Activated CD4-positive, alpha-beta T cell treated with anti-CD3 and anti-CD28 coated beads, Interleukin-2, amount 50 U/mL, for 24 hours (primary cell): ENCODE measurements at places on chromosomes 4 and X.

GRCh38 chr4:75412746-75413145 lies 101.5 kb downstream of the RCHY1 start:
- no peak for DNase-seq

GRCh38 chr4:85603437-85604336 lies 128.7 kb downstream of the ARHGAP24 start:
- DNase-seq, result no peak

- DNase-seq, result no peak
These were observed 49.6 kb upstream of the RPA4 start for GRCh38 chrX:96834137-96834536.

GRCh38 chr4:111961809-111962208 lies 183.4 kb upstream of the FAM241A start:
- DNase-seq, result no peak

GRCh38 chr4:185869427-185869826 lies 57.4 kb upstream of the SORBS2 start:
- no peak for DNase-seq

DNA sequence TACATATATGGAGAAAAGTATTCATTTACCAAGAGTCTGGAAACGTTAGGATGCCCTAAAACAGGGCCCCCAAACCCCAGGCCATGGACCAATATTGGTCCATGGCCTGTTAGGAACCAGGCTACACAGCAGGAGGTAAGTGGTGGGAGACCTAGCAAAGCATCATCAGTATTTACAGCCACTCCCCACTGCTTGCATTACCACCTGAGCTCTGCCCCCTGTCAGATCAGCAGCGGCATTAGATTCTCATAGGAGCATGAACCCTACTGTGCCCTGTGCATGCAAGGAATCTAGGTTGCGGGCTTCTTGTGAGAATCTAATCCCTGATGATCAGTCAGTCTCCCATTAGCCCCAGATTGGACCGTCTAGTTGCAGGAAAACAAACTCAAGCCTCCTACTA lies 62.3 kb downstream of the USP38 start:
- DNase-seq, result no peak

DNA sequence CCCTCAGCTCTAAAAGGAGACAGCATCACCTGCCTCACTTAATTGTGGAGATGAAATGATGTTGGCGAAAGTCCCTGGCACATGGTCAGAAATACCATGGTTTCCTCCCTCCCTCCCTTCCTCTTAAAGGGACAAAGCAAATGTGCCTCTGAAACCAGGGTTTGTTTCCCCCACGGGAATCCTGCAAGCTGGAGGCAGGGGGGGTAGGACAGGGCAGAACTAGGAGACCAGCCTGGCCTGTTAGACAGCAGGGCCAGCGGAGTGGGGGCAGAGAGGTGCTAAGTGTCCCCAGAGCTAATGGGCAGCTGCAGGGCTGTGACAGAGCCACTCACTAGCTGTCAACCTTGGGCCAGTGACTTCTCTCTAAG lies 5.7 kb downstream of the RTL5 start:
- DNase-seq, result no peak

GRCh38 chrX:132728296-132728695 lies 230.1 kb downstream of the HS6ST2 start:
- no peak for DNase-seq

- DNase-seq, result no peak
These were observed 74.4 kb downstream of the SORCS2 start for GRCh38 chr4:7266525-7267292.

DNA sequence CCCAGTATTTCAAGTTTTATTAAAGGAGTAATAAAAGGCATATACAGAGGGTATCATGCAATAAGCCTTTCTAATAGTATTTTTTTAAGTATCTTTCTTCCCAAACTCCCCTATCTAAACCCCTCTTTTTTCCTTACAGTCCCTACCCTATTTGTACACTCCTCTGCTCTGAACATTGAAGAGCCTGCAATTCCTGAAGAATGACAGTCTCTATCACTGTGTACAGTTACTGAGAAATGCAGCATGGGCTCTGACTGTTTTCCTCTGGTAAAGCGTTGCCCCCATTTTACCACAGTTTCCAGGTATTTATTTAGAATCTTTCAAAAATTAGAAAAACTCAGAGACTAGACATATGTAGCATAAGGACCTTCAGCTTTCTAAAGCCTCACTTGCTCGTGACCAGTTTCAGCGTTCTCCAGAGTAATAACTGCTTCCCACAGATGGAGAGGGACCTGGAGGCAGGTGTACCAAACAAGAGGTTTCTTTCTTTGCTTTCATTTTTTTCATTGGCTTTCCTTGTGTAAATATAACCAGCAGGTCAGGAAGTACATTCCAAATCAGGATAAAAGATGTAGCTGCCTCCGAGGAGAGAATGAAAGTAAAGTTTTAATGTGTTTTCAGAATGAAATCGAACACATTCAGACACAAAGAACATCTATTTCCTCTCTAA lies 230.8 kb downstream of the CFAP299 start:
- no peak for DNase-seq

DNA sequence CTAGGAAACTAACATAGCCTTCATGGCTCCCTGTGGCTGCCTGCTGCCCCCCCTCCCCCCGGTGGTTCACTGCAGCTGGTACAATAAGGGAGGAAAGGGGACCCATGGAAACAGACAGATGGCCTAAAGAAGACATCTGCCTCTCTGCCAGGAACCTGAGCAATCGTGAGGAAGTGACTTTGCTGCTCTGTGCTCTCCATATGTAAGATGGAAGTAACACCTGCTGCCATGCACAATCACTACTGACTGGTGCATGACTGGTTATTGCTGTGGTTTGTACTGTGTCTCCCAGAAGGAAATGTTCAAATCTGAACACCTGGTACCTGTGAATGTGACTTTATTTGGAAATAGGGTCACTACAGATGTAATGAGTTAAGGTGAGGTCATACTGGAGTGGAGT lies 43.6 kb downstream of the CD99L2 start:
- DNase-seq, result no peak

DNA sequence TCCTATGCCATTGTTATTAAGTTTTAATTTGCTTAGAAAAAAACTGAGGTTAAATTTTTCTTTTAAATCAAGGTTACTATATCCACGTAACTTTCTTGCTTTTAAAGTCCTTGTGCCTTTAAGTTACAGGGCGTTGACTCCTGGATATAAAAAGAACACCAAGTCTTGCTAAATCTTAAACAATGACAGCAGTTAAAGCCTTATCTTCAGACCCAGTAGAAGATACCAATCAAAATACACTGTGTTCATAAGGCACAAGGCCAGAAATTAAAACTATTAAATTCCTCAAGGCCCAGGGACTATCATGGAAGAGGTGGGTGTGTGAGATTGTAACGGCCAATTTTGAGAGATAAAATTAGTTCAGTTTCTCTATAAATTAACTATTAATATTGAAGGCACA lies 60.4 kb downstream of the PAGE2 start:
- no peak for DNase-seq

DNA sequence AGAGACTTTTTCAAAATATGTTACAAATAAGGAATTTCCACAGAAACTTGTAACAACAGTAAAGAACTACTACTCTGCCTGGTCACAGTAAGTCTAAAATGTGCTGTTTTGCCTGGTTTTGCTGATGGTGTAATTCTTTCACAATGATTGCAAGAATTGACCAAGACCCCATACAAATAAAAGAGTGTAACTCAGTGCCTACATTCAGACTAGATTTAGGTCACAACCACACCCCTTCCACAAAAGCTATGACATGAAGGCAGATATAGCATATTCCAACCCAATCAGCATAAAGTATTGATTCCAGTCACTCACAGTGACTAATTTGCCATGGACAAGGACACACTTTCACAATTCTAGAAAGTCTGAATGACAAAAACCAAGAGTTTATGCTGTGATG lies 53.7 kb upstream of the TMPRSS11F start:
- DNase-seq, result no peak

DNA sequence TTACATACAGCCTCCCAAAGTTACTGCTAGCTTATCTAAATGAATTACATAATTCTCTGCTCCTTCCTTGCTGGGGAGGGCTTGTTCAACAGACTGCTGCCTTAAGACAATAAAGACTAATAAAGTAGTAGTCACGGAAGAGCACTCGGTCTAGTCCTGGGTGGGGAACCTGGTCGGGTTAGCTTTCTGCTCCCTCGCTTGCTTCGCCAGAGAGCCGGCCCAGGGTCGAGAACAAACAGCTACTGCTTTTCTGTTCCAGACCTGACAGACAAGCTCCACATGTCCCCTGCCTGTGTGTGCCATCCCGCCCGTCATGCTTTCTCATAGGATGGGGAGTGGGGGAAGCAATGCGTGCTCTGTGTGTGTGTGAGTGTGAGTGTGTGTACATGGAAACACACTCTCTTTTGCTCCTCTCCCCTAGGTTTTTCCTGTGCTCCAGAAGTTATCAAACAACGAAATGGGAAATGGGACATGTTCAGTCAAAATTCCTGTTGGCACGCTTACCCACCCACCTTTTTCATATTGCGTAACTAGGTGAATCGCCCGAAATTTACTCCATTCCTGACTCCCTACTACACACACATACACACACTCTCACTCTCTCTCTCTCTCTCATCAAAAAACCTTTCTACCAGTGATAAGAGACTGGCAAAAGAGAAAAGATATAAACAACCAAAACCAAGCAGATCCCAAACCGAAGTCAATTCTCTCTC lies 1.3 kb downstream of the NPY1R start:
- no peak for DNase-seq

- DNase-seq, result no peak
These were observed 2.1 kb downstream of the PDS5A start for GRCh38 chr4:39975488-39976089.

- no peak for DNase-seq
These were observed 2.0 kb downstream of the TNMD start for GRCh38 chrX:100586747-100587146.

DNA sequence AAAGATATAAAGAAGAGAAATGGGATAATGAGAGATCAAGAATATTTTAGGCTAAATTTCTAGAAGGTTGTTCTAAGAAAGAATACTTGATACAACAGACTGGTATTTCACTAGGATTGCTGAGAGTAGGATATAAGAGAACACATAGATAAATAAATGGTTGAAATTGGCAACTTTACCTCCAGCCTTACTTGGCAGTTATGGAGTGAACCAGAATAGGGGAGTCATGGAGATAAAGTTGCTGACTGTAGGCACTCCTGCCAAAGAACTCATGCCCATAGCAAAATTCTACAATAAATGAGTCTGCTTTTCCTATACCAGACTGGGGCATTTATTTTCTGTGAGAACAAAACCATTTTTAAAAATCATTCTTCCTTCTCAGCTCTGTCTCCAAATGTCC lies 26.4 kb upstream of the MMRN1 start:
- DNase-seq, result no peak

GRCh38 chrX:112753116-112753515 lies 73.4 kb upstream of the LHFPL1 start:
- DNase-seq, result no peak

DNA sequence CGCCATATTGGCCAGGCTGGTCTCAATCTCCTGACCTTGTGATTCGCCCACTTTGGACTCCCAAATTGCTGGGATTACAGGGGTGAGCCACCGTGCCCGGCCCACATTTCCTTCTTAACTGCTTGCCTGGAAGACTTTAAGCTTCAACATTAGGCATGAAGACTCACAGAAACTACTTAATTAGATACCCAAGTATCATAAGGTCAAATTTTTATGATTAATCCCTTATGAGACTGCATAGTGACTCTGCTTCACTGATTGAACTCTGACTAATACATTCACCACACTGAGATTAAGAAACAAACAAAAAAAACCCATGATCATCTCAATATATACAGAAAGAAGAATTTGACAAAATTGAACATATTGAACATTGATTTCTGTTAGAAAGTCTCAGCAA lies 87.4 kb upstream of the KCTD8 start:
- DNase-seq, result no peak

DNA sequence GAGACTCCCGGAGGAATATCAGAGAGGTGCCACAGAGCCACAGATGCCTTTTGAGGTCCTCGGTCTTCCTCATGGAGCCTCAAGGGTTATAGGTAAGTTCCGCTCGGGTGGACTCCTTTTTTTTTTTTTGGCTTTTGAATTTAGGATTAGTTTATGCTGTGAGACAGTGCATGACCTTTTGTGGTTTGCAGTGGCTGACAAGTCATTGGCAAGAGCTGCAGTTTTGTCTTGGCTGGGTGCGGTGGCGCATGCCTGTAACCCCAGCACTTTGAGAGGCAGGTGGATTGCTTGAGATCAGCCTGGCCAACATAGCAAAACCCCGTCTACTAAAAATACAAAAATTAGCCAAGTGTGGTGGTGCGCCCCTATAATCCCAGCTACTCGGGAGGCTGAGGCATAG lies 4.5 kb upstream of the GRSF1 start:
- no peak for DNase-seq

GRCh38 chr4:8192748-8193738 lies 6.0 kb upstream of the SH3TC1 start:
- no peak for DNase-seq

DNA sequence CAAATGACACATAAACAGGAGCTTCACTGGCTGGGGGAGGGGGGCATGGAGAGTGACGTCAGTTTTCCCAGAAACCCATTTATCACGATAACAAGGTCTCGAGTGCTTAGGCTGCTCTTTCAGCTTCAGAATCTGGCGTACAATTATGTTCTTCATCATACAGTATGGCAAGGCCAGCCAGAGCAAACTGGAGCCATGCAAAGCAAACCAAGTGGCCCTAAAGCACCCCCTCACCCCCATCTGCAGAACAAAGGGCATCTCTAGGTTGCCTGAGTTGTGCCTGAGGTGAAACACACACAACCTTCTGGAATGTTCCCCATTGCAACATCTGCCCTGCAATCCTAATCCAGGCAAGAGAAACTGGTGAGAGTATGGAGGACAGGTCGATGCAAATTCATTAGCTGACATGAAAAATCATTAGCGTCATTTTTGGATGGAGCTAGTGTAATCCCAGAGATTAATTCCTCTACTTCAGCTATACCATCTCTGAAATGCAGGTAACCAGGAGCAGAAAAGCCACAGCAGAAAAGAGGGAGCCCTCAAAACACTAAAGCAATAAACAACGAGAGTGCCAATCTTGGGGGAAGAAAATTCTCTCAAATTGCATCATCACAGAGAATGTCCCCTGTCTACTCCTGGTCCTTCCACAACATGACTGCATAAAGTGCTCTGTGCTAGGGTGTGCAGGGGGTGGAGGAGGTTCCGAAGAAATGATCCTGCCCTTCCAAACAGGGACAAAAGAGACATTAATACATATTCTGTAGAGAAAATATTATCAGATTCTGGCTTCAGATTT lies 1.8 kb downstream of the SEPTIN6 start:
- no peak for DNase-seq

DNA sequence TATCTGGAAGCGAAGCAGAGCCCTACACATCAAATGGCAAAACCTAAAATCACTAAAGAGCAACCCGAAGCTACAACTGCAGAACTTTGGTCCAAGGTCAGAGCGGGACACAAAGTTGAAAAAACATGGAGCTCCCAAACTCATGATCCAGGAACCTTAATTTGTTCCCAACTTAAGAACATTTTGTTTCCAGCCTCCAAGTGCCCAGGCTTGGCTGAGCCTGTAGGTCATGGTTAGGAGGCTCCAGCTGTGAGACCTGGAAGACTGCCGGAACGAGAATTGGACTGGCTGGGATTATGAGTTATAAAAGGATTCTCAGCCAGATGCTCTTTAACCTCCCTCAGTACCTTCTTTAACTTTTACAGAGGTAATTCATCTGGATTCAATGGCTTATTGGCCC lies 349.1 kb upstream of the DDX53 start:
- DNase-seq, result no peak
